Pons (tissue), 1 donor: ENCODE measurements at places on chromosomes 5 and 9.

- DNase-seq, result no peak
These were observed 14.3 kb upstream of the LHX3 start for GRCh38 chr9:136219276-136219675.

GRCh38 chr5:137651022-137651421 lies 84.9 kb downstream of the KLHL3 start:
- no peak for DNase-seq

DNA sequence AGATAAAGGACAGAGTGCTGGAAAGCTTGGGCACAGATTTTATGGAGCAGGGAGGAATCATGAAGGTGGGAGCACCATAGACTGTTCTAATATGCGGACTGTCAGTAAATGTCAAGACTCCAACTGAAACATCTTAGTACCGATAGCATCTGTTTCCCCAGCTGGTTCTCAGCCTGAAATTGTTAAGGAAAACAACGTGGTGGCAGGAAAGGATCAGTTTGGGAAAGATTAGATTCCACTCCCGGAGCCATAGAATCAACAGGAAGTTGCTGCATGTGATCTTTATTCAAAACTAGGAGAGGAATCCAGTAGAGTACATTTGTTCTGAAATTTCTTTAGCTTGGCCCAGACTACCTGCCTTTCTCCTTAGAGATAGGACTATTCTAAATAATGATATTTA lies 559.1 kb downstream of the CSNK1G3 start:
- no peak for DNase-seq

DNA sequence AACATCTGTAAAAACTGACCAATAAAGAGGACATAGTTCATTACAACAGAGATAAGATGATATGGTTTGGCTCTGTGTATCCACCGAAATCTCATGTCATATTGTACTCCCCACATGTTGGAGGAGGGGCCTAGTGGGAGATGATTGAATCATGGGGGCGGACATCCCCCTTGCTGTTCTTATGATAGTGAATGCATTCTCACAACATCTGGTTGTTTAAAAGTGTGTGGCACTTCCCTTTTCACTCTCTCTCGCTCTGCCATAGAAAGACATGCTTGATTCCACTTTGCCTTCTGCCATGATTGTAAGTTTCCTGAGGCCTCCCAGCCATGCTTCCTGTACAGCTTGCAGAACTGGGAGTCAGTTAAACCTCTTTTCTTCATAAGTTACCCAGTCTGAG lies 292.8 kb downstream of the SLF1 start:
- no peak for DNase-seq

DNA sequence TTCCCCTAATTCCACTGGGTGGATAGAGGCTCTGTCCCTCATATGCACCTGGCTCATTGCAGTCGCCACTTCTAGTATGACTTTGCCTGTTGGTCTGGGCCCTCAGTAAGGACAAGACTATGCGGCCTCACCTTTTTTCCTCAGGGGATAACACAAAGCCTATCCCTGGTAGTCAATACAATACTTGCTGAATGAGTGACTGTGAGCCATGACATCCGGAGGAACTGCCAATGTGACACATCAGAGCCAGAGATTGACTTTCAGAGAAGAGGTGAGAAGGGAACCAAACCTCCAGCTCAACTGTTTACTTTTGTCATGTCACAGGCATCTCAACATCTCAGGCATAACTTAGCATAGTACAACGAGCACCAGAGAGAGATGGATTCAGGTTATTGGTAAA lies 371.3 kb downstream of the DMRT2 start:
- no peak for DNase-seq

- no peak for DNase-seq
These were observed 439.3 kb upstream of the ADAMTS16 start for GRCh38 chr5:4700871-4701270.

DNA sequence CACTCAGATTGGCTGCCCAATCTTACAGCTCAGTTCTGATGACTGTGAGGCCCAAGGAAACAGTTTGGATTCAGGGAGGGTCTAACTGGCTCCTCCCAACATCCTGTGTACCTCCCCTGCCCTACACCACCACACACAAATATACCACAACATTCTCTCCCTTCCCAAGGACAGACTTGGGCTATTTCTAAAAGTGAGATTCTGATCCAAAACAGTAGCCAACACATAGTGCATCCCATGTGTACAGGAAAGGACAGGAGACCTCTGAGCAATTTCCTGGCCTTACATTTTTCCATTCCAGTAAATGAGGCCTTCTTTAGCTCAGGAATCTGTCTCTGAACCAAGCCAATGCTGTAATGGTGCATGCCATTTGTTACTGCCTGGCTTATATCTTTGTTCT lies 20.8 kb downstream of the ZNF366 start:
- no peak for DNase-seq

- DNase-seq, result no peak
These were observed 289.7 kb downstream of the PBX3 start for GRCh38 chr9:126036881-126037291.

- no peak for DNase-seq
These were observed at the start of gene AK8 for GRCh38 chr9:132877824-132878694. TSS of gene AK8 (minus strand) at chr9:132878284. CDS start at chr9:132878255, 29 bp downstream.

GRCh38 chr9:135009794-135010585 lies 77.5 kb upstream of the OLFM1 start:
- DNase-seq, result no peak
